ENCODE measurements at places on chromosomes 1 and 21.

DNA sequence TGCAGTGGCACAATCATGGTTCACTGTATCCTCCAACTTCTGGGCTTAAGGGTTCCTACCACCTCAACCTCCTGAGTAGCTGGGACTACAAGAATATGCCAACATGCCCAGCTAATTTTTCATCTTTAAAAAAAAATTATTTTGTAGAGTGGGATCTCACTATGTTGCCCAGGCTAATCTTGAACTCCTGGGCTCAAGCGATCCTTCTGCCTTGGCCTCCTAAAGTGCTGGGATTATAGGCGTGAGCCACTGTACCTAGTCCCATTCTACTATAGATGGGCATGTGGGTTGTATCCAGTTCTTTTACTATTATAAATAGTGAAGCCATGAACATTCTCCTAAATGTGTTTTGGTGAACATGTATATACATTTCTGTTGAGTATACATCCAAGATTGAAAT lies 57.9 kb upstream of the PAXBP1 start:
- no peak for DNase-seq

DNA sequence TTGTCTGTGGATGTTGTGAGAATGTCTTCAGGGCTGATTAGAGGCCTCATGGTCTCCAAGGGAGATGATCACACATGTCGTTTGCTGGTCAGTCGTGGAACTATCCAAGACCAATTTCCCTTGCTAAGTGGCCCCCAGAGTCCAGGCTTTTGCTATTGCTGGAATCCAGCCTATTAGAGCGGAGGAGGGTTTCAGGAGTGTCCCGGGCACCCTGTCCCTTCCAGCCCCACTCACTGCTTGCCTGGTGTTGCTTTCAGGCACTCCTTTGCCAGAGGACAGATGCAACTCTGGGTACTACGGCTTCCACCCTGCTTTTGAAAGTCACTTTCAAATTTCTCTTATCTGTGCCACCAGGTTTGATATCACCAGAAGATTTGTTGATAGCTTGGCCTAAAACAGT lies 149.1 kb downstream of the NOS1AP start:
- DNase-seq = no peak

GRCh38 chr1:204301171-204301957 lies 58.4 kb downstream of the PLEKHA6 start:
- DNase-seq = no peak

DNA sequence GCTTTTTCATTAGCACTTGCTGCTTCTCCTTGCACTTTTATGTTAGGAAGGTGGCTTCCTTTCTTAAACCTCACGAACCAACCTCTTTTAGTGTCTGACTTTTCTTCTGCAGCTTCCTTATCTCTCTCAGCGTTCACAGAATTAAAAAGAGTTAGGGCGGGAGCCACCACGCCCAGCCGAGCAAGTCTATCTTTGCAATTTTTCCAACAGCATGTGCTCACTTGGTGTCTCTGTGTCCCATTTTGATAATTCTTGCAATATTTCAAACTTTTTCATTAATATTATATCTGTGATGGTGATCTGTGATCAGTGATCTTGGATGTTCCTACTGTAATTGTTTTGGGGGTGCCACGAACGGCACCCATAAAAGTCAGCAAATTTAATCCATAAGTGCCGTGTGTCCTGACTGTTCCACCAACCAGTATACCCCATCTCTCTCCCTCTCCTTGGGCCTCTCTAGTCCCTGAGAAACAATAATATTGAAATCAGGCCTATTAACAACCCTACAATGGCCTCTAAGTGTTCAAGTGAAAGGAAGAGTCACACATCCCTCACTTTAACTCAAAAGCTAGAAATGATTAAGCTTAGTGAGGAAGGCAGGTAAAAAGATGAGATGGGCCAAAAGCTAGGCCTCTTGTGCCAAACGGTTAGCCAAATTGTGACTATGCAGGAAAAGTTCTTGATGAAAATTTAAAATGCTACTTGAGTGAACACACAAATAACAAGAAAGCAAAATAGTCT lies 15.9 kb upstream of the ITPKB start:
- no peak for DNase-seq

DNA sequence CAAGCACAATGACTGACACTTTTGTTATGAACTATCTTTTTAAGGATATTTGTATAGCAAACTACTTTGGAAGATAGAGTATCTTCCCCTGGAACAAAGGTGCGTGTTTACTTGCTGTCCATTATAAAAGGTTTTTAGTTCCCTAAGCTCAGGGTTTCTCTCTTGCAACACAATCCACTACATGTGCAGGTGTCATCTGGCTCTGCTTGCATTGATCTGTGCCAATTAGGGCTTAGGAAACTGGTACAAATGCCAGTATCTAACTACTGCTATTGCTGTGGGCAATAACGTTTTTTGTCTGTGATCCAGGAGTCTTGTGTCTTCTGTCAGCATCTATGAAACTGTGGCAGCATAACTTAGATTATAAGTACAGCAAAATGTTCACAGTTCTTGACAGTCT lies 68.3 kb upstream of the ABCD3 start:
- no peak for DNase-seq
